ENCODE measurements at places on chromosomes 4 and X. TPM values are rescaled to one million over a fixed set of nuclear protein-coding genes. Genes with fewer than 3 reads are reported as not detected.
A peak's percentile ranks its signal among the peaks of the same experiment; 100 is the strongest.

DNA sequence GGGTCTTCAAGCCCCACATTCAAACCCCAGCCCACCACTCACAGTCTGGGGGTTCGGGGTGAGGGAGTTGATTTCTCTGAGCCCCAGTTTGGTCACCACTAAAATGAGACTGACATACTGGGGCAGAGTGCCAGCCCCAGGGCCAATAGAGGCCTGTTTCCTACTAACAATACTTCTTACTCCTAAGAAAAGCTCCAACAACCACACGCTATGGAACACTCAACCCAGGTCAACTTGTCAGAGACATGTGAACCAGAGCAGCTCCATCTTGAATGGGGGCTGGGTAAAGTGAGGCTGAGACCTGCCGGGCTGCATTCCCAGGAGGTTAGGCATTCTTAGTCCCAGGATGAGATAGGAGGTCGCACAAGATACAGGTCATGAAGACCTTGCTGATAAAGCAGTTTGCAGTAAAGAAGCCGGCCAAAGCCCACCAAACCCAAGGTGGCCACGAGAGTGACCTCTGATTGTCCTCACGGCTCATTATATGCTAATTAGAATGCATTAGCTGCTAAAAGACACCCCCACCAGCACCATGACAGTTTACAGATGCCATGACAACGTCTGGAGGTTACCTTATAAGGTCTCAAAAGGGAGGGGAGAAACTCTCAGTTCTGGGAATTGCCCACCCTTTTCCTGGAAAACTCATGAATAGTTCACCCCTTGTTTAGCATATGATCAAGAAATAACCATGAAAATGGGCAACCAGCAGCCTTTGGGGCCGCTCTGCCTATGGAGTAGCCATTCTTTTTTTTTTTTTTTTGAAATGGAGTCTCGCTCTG, 26.6 kb upstream of the HTRA3 start:
- H3K27me3 ChIP-seq = no peaks in the 10 kb centered on the region
- H3K4me1 ChIP-seq = peaks cover 31% of the 10 kb centered on the region
- H3K27ac ChIP-seq = no peak overlapping the region
- H3K36me3 ChIP-seq = peaks cover 12% of the 10 kb centered on the region

DNA sequence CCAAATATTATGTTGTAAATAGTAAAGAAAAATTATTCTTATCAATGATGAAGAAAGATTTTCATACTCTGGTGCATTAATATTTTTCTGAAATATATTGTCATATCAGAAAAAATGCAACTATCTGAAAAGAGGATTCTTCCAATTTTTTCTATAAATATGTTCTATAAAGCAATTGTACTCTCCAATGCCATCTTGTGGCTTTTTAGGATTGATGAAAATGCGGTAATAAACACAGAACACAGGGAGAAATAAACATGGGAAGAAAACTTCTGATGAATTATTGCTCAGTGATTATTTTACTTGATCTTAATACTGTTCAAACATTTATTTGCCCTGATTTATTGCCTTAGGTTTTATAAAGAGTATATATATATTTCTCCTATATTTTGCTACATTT, 215.4 kb downstream of the IL1RAPL1 start:
- H3K36me3 ChIP-seq = no peaks in the 10 kb centered on the region
- no peak for DNase-seq
- no peak overlapping the region for H3K27ac ChIP-seq
- H3K4me1 ChIP-seq = no peaks in the 10 kb centered on the region
- H3K4me3 ChIP-seq = no peak overlapping the region

DNA sequence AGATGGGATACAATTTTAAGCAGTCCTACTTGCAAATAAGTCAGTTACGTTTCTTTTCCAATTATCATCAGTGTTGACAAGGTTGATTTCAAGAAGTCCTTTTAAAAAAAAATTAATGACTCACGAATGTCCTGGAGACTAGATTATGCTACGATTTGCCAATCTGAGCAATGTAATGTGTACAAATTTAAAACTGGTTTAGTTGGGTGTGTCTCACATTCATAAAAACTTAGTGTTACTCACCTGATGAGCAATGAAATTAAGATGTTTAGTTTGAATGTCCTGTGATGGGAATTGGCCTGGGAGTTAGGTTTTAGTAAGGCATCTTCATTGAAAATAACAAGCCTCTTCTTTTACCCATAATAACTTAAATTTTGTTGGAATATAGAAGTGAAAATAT, 136.7 kb upstream of the POF1B start:
- H3K27me3 ChIP-seq = no peaks in the 10 kb centered on the region
- no peak overlapping the region for H3K27ac ChIP-seq
- no peak overlapping the region for H3K4me3 ChIP-seq

DNA sequence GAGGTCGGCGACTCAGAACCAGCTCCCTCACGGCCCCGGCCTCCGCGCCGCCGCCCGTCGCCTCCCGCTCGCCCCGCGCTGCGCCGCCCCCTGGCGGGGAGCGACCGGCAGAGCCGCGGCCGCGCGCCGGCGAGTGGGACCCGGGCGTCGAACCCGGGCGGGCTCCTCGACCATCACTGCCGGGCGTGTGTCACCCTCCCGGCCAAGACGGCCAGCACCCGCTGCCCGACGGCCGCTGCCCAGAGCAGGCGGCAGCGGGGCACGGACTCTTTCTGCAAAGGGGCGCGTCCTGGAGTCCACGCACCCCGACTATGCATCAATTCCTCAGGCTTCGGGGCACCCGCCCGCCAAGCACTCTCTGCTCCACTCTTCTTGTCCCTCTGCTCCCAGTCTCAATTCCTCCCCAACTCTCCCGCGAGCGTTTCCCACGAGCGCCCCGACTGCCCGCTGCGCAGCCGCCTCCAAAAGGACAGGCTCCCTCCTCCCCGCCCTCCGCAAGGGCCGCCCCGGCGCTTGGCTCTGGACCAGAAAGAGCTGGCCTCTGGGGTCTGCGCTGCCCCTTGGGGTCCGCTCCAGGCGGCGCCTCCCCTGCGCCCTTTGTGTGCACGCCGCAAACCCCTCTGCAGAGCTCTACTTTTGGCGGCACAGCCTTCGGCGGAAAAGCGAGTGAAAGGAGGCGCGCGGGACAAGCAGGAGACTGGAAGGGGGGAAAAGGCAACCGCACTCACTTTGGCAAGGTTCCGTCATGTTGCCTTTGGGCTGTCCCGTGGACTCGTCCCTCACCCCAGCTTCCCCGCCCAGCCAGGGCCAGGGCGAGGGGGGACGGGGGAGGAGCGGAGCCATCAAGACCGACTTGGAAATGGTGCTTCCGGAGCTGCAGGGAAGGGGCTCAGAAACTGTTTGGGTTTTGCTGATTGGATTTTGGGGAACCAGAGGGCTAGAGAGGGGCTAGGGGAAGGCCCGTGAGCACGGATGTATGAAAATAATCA, 1.0 kb downstream of the PDE5A start:
- no peaks in the 10 kb centered on the region for H3K27me3 ChIP-seq
- peak overlapping the region; percentile 82 for H3K27ac ChIP-seq
- peaks cover 9% of the 10 kb centered on the region for H3K4me1 ChIP-seq
- DNase-seq = peak; percentile 55
- peak overlapping the region; percentile 92 for H3K4me3 ChIP-seq

Gene SSX2B
- total RNA-seq = not detected

Gene GPR143
- total RNA-seq = 0.33 TPM

DNA sequence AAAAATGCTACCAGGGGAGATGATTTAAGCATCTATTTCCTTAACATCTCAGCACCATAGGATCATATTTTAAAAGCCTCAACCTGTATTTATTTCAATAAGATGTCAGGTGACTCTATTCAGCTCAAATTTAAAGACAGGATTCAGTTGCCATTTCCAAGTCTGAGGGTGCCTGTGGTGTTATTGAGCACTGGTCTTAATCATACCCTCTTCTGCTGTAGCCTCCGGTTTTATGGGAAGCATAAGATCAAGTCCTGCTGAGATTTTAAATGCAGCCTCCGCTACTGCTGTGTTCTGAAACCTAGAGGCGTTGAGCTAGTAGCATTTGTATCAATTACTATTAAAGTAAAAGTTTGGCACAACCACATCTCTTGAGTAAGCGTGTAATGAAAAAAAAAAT, 185.7 kb upstream of the NWD2 start:
- no peak for DNase-seq
- H3K27ac ChIP-seq = no peak overlapping the region
- no peak overlapping the region for H3K4me3 ChIP-seq
- H3K27me3 ChIP-seq = no peaks in the 10 kb centered on the region
- H3K4me1 ChIP-seq = no peaks in the 10 kb centered on the region

Gene SCRG1
- not detected for total RNA-seq

DNA sequence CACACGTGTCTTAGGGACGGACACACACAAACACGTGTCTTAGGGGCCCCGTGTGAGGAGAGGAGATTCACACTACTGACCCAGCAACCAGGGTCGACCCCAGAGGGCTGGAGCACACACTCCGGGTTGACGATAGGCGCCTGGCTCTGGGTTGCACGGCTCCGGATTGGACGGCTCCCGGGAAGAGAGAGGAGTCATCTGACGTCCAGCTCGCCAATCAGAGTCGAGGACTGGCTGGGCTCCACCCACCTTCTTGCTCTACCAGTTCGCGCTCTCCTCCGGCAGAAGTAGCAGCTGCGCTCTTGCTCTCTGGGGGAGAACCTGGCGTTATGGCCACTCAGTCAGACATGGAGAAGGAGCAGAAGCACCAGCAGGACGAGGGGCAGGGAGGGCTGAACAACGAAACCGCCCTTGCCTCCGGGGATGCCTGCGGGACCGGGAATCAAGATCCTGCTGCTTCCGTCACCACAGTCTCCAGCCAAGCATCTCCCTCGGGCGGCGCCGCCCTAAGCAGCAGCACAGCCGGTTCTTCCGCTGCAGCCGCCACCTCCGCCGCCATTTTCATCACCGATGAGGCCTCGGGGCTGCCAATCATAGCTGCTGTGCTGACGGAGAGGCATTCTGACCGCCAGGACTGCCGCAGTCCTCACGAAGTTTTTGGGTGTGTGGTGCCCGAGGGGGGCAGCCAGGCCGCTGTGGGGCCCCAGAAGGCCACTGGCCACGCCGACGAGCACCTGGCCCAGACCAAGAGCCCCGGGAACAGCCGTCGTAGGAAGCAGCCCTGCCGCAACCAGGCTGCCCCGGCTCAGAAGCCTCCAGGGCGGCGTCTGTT, 74.3 kb downstream of the NUDT10 start:
- no peaks in the 10 kb centered on the region for H3K4me1 ChIP-seq
- no peak overlapping the region for H3K27ac ChIP-seq
- no peak for DNase-seq

- no peaks in the 10 kb centered on the region for H3K4me1 ChIP-seq
- H3K36me3 ChIP-seq = no peaks in the 10 kb centered on the region
- H3K27ac ChIP-seq = no peak overlapping the region
- H3K4me3 ChIP-seq = no peak overlapping the region
- H3K27me3 ChIP-seq = no peaks in the 10 kb centered on the region
- DNase-seq = no peak
These were observed 6.2 kb downstream of the JADE3 start for GRCh38 chrX:46918434-46918833.

Gene PAGE2B
- total RNA-seq = not detected

- no peaks in the 10 kb centered on the region for H3K4me1 ChIP-seq
- DNase-seq = no peak
- no peaks in the 10 kb centered on the region for H3K27me3 ChIP-seq
- H3K4me3 ChIP-seq = no peak overlapping the region
- H3K27ac ChIP-seq = no peak overlapping the region
These were observed 49.4 kb downstream of the SERTM2 start for GRCh38 chrX:111560801-111561200.

GRCh38 chrX:147733369-147733768, 178.3 kb upstream of the FMR1 start:
- DNase-seq = no peak
- H3K27me3 ChIP-seq = no peaks in the 10 kb centered on the region
- H3K4me1 ChIP-seq = no peaks in the 10 kb centered on the region
- no peak overlapping the region for H3K27ac ChIP-seq
- no peaks in the 10 kb centered on the region for H3K36me3 ChIP-seq
- H3K4me3 ChIP-seq = no peak overlapping the region

GRCh38 chrX:37871626-37872302, 24.4 kb upstream of the DYNLT3 start:
- H3K36me3 ChIP-seq = no peaks in the 10 kb centered on the region
- no peak overlapping the region for H3K27ac ChIP-seq
- DNase-seq = no peak
- no peaks in the 10 kb centered on the region for H3K27me3 ChIP-seq

Gene TLR1
- 28.0 TPM for total RNA-seq

Gene ZNF595
- 30.4 TPM for total RNA-seq

- no peaks in the 10 kb centered on the region for H3K27me3 ChIP-seq
- no peak overlapping the region for H3K27ac ChIP-seq
- H3K4me3 ChIP-seq = no peak overlapping the region
These were observed 117.3 kb downstream of the WDFY3 start for GRCh38 chr4:84849051-84849640.

Gene GPRASP3
- total RNA-seq = 3.1 TPM

Gene GRK4
- 3.3 TPM for total RNA-seq

DNA sequence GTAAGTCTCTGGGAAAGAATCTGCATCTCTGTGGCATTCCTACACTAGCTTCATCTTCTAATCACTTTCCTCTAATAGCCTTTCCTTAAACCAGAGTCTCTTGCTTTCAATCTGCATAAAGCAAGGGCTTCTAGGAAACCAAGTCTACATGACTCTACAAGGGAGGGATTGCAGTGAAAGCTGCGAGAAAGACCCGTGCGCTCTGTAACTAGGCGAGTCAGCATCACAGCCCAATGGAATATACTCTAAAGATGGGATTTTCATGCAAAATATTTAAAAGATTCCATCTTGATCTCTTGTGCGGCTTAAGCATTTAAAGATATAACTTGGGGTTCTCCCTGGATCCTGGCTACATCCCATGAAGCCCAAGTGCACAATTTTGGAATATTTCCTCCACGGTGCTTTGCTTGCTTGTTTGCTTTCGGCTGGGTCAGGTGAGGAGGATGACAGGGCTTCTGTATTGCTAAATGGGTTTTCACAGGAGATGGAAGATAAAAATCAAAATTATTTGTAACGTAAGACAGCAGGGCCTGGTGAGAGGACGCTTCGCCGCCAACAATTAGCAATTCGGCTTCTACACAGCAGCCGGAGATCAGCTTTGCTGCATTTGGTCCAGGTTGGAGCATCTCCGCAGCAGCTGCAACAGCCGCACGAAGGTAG, 687 bp upstream of the GRIA2 start:
- H3K36me3 ChIP-seq = no peaks in the 10 kb centered on the region
- no peak overlapping the region for H3K27ac ChIP-seq
- peaks cover 19% of the 10 kb centered on the region for H3K4me1 ChIP-seq
- no peak for DNase-seq

DNA sequence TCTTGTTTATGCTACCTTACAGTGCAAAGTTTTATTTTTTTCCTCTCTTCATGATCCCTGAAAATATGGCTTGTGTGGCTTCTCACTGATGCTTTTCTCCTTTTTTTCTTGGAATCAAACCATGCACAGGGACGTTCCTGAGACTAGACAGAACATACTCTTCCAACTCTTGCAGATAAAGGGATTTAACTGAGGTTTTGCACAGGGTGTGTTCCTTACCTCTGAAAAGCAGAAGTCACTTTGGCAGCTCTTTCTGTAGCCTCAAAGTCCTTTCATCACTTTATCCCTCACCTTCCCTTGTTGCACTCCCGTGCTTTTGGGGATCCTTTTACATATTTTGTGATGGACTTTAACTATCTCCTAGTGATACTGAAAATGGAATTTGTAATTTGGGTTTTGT, 300.1 kb downstream of the SPRY1 start:
- no peaks in the 10 kb centered on the region for H3K36me3 ChIP-seq
- DNase-seq = no peak
- H3K4me3 ChIP-seq = no peak overlapping the region
- H3K4me1 ChIP-seq = no peaks in the 10 kb centered on the region
- no peak overlapping the region for H3K27ac ChIP-seq

All from upper lobe of left lung (tissue), 6 donors.